ENCODE measurements at places on chromosomes 6 and 20.

DNA sequence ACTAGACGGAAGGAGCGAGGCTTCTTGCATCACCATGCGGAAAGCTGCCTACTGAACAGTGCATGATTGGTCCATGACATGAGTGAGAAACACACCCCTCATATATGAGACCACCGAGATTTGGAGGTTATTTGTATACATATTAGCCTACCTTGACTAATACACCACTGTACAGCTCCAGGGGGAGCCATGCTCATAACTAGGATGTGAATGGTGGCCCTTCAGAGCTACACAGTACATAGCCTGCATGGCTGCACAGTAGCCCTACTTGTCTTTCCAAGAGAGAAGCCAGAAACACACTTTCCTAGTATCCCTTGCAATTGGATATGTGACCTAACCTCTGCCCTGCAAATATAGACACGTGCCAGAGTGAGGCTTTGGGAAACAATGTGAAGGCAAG lies 21.8 kb upstream of the MCUR1 start:
- no peak for DNase-seq

DNA sequence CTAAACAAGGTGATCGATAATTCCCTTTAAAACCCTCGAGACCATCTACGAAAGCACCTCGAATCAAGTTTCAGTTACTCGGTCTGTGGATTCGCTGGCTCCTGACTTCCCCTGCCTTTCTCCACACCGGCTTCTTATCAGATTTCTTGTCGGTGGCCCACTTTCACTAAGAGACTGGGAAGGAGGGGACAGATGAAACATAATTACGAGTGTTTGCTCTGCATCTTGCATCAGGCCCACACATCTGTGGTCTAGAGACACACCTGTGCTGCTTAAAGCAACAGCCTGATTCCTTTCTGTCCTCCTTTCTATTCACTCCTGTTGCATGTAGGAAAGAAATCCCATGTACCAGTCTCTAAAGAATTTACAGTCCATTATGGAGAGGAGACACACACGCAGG lies 37.7 kb downstream of the INSM1 start:
- no peak for DNase-seq

DNA sequence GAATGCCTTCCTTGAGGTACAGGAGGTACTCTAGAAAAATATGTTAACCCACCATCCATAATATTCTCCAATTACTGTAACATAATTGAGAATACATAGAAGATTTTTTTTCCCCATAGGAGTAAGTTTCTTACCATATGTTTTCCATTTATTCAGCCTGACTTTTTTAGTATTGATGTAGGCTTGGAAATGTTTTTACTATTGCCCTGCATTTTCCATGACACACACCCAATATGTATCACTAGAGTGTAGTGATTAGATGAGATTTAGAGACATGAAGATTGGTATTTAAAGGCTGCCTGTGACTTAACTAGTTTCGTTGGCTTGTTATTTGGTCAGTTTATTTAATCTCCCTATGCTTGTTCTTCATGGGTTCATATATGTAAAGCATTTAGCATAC lies 39.5 kb downstream of the KCNQ5 start:
- DNase-seq, result no peak

- no peak for DNase-seq
Measured at GRCh38 chr6:56984361-56984760, 29.5 kb downstream of the BEND6 start.

GRCh38 chr6:166629628-166630027 lies 2.6 kb upstream of the RPS6KA2 start:
- no peak for DNase-seq

GRCh38 chr20:16394784-16395183 lies 178.5 kb downstream of the KIF16B start:
- DNase-seq, result no peak

DNA sequence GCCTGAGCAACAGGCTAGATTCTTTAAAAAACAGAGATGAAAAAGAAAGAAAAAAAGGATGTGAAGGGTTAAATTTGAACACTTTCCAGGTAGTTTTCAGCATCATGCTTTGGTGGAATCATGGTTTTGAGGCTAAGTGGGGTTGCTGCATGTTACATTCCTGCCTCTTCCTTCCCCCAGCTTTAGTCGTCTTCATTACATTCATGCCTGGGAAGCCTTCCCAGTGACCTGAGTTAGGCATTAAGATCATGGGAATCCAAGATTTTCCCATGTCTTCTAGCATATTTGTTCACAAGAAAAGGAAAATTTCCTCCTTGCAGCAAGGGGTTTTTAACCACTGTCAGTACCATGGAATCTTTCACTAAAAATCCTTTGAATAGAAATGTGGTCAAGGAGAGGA lies 12.0 kb downstream of the TPX2 start:
- no peak for DNase-seq

DNA sequence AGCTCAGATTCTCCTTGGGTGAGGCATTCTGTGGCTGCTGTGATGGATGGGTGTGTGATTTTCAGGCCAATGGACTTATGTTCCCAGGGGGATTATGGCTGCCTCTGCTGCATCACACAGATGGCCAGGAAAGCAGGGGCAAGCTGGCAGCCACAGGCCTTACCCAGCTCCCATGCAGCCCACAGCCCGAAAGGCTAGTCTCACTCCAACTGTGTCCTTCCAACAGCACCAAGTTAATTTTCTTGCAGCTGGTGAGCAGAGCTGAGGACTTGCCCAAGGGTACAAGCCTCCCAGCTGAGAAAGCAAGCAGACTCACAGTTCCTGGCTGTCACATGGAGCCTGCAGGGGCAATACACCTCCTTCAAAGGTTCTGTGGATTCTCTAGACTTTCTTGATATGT lies 155.2 kb upstream of the KHDRBS2 start:
- DNase-seq, result no peak

- DNase-seq, result no peak
Measured at GRCh38 chr6:25130518-25130917, 148.7 kb upstream of the CARMIL1 start.

DNA sequence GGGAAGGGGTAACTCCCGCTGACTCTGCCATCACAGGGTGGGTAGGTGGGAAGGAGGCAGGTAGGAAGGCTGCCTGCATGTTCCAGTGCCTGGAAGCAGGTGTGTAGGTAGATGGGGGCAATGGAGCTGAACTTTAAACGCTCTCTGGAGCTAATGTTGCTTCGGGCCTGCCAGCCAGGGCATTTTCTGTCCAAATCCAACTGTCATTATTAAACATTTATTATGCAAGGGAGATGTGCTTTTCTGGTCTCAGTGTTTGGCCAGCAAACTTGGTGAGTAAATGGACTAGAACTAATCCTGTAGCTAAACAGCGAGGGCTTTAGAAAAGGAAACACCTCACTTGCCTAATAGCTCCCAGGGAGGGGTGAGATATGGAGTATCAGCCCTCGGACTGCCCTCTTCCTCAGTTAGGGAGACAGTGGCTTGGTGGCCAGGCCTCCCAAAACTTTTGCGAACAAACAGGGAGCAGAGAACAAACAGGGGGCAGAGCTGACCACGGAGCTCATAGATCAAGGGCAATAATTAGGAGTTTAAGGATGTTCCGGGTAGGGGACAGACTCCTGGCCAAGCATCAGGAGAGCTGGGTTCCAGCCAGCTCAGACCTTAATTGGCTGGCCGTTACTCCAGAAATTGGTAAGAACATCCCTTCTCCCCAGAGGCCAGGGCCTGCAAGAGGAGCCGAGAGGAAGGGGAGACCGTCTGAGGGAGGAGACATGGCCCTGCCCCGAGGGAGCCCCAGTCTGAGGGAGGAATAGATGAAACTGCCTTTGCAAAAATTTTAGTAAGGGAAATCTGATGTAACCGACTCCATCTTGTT lies 131.1 kb downstream of the VEGFA start:
- DNase-seq, result no peak

DNA sequence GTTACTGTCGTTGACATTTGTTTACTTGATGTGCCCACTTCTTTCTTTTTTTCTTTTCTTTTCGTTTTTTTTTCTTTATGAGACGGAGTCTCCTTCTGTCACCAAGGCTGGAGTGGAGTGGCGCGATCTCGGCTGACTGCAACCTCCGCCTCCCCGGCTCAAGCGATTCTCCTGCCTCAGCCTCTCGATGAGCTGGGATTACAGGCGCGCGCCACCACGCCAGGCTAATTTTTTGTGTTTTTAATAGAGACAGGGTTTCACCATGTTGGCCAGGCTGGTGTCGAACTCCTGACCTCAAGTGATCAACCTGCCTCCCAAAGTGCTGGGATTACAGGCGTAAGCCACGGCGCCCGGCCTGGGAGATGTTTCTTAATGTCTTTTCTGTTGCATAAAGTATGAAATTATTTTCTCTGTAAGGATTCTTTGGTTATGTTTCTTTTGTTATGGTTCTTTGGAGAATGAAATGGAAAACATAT lies 33.3 kb upstream of the PRSS16 start:
- no peak for DNase-seq

GRCh38 chr6:118739696-118740353 lies 88.4 kb upstream of the CEP85L start:
- DNase-seq, result no peak

DNA sequence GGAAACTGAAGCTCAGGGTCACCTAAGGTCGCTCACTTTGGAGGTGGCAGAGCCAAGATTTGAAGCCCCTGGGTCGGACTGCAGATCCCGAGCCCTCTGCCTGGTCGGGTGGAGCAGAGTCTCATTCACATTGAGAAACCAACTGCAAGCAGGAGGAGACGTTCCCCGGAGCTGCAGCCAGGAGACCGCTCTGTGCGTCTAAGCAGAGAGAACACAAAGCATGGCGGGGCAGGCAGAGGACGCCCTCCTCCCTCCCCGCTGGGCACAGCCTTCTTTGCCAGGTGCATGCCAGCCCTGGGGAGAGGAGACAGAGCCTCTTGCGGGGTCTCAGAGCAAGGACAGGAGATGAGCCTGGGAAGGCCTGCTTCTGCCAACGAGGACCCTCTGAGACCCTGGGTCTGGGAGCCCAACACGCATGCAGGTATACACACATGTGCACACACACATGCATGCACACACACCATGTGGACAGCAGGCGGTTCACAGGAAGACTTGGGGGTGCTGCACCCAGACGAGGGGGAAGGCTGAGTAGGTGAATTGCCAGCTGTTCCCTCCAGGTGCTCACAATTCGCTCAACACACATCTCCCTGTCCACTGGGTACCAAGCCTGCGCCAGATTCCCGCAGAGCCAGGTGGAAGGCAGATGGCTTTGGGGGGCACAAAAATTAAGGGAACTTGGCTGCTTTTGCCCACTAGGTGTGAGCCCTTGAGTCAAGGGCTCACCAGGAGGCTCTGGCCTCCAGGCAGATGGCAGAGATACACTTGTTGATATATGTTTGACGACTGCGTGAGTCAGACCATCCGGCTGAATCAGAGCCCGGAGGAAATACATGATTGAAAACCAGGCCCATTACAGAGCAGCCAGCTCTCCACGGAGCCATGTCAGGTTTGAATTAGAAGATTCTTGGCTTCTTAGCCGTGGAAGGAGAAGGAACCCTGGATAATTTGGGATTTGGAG lies 5.5 kb upstream of the NTSR1 start:
- no peak for DNase-seq

GRCh38 chr20:41316051-41316450 lies 1.5 kb downstream of the ZHX3 start:
- DNase-seq, result no peak

DNA sequence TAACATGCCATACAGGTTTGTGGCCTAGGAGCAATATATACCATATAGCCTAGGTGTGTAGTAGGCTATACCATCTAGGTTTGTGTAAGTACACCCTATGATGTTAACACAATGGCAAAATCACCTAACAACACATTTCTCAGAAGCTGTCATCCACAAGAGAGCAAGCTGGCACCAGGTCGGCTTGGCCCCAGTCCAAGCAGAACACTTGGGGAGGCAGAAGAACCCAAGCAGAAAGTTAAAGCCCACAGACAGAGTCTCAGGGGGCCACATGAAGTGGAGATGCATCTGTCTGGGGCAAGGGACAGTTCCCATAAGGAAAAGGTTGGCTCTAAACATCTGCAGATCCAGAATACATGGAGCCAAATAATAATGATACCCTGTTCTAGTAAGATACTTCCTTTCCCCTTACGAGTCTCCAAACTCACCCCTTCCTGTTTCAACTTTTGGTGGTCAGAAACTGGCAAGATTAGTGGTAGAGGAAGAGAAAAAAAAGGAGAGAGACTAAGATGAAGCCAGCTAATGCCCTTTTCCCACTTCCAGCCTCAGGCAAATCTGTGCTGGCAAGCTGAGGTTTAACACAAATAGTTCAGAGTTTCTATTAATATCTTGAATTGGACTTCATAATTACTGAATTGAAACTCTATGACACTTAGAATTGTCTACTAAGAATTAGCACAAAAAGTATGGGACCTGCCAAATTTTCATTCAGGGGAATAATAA lies 29.5 kb downstream of the TCF21 start:
- DNase-seq, result no peak

DNA sequence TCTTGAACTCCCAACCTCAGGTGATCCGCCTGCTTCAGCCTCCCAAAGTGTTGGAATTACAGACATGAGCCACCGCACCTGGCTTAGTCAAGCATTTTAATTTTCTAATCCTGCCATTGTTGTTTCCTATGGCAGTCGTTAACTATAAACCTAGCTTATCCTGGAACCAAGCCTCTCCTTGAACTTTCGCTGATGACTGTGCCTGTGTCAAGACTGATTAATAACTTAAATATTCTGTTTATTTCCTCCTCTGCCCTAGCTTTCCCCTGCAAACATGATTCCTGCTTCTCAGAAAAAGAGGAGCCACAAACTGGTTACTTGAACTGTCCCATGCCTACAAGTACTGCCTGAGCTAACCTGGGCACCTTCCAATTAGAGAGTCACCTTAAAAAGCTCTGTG lies 1.5 kb downstream of the VNN1 start:
- DNase-seq, result no peak

DNA sequence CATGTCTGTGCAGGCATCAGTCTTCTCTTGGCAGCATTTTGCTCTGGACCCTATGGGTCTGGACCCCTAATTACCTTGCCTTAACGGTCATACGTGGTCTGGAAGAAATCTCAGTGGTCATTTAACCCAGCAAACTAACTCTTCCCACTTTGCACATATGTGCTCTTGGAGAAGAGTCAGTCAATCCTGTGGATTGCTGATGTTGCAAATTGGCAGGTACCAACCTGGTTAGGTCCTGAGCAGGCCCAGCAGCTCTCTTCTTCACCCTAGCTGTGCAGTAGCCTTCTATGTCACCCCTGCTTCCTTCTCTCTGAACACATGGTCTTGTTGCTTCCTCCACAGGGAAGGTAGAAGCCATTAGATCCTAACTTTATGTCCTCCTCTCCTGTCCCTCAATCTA lies 1.6 kb downstream of the CEP43 start:
- no peak for DNase-seq

- no peak for DNase-seq
Measured at GRCh38 chr6:170363255-170363654, 56.7 kb downstream of the FAM120B start.

GRCh38 chr20:2417213-2417541 lies 36.5 kb downstream of the TGM6 start:
- DNase-seq, result no peak

All from activated CD4-positive, CD25-positive, alpha-beta regulatory T cell (primary cell).